HFFc6 (cell line): ENCODE measurements at places on chromosomes 3 and 15. TPM values are rescaled to one million over a fixed set of nuclear protein-coding genes. Genes with fewer than 3 reads are reported as not detected.
A peak's percentile ranks its signal among the peaks of the same experiment; 100 is the strongest.

Gene GOLGA8J
- total RNA-seq: not detected in 3 replicates

DNA sequence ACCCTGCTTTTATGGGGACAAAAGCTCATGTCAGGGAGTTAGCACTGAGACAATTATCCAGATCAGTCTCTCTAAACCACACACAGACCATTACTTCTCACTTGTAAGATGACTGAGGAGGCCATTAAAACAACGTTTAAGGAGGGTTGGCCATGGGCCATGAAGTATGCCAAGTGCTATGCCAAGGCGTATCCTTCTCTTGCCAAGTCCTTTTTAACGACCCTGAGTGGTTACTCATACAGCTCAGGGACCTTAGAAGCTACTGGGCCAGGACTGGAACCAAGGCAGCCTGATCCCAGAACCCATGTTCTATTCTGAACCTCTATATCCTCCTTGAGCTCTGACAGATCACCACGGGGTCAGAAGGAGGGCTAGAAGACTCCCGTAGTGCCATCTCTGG lies 50.0 kb downstream of the NMNAT3 start:
- DNase-seq: no peak
- H3K4me1 ChIP-seq: no peaks in the 10 kb centered on the region

- no peaks in the 10 kb centered on the region for H3K4me1 ChIP-seq
- no peak overlapping the region for H3K27ac ChIP-seq
- no peak for DNase-seq
- H3K27me3 ChIP-seq: peaks cover 14% of the 10 kb centered on the region; the same call in 1 of the 2 replicates
These were observed 39.2 kb upstream of the STRIT1 start for GRCh38 chr3:155332716-155333115.

Gene SAMMSON
- not detected in 3 replicates for total RNA-seq

GRCh38 chr3:73805435-73805834 lies 180.7 kb upstream of the PDZRN3 start:
- H3K27me3 ChIP-seq: no peaks in the 10 kb centered on the region; the same call in 1 of the 2 replicates
- no peak overlapping the region for H3K27ac ChIP-seq
- H3K36me3 ChIP-seq: no peaks in the 10 kb centered on the region
- peaks cover 24% of the 10 kb centered on the region for H3K4me1 ChIP-seq
- no peak for DNase-seq

- no peak for DNase-seq
- no peaks in the 10 kb centered on the region; the same call in 1 of the 2 replicates for H3K4me1 ChIP-seq
- no peaks in the 10 kb centered on the region for H3K27me3 ChIP-seq
- H3K4me3 ChIP-seq: no peak overlapping the region
These were observed 261.4 kb downstream of the CNTN3 start for GRCh38 chr3:74353039-74353438.

- peaks cover 1% of the 10 kb centered on the region; the same call in 1 of the 2 replicates for H3K27me3 ChIP-seq
- no peak overlapping the region for H3K27ac ChIP-seq
- no peak overlapping the region for H3K4me3 ChIP-seq
- DNase-seq: no peak
These were observed 126.5 kb upstream of the MITF start for GRCh38 chr3:69612791-69613190.

DNA sequence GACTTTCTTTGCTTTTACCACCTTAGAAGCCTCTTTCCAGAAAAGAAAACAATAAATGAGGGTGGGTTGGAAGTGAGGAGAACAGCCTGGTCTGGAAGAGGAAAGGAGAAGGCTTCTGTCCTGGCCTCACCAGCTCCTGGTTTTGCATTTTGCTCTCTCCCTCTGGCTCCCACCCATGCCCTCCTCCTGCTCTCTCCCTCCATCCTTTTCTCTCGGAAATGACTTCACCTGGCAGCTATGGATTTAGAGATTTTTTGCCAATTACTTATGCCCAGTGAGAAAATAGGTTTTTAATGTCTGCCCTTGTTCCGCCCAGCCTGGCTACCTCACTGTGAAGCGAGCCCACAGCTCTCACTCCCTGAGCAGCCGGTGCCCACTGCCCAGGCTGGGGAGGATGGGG lies 77.9 kb upstream of the NTRK3 start:
- H3K36me3 ChIP-seq: no peaks in the 10 kb centered on the region
- H3K4me3 ChIP-seq: peak overlapping the region; percentile 21; the same call in 1 of the 2 replicates
- DNase-seq: peak; percentile 60
- H3K27me3 ChIP-seq: no peaks in the 10 kb centered on the region; the same call in none of the 2 replicates
- H3K27ac ChIP-seq: peak overlapping the region; percentile 34

DNA sequence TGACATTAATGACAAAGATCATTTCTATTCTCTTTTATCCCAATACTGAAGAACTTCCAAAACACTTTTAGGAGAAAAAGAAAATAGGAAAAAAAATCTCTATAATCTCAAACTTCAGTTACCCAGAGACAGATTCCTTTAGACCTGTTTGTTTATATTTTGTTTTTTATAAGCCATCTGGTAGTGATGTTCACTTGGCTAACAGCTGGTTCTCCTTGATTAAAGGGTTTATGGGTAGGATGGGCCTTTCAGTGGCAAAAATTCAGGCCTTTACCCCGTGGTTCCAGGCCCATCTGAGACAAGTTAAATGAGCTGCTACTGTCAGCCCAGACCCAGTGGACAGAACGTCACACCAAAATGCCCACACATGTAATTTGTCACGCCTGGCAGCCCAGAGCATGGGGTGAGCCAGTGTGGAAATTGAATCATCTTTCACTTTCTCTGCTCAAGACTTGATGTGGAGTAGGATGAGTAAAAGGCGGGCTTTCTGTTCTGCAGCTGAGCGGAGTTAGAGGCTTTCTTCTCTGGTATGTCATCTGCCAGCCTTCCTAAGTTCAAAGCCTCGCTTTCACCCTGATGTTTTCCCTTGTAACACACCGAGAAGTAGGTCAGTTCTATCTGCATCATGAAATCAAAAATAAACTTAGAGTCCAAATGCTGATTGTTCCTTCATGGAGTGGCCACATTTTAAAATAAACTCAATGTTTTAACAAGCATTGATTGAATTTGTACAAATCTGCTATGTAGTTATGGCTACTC lies 62.5 kb upstream of the SKOR1 start:
- H3K27me3 ChIP-seq: peaks cover 1% of the 10 kb centered on the region
- peak; percentile 29 for DNase-seq
- H3K27ac ChIP-seq: peak overlapping the region; percentile 1; the same call in 1 of the 2 replicates

Gene CCR8
- not detected in 3 replicates for total RNA-seq

DNA sequence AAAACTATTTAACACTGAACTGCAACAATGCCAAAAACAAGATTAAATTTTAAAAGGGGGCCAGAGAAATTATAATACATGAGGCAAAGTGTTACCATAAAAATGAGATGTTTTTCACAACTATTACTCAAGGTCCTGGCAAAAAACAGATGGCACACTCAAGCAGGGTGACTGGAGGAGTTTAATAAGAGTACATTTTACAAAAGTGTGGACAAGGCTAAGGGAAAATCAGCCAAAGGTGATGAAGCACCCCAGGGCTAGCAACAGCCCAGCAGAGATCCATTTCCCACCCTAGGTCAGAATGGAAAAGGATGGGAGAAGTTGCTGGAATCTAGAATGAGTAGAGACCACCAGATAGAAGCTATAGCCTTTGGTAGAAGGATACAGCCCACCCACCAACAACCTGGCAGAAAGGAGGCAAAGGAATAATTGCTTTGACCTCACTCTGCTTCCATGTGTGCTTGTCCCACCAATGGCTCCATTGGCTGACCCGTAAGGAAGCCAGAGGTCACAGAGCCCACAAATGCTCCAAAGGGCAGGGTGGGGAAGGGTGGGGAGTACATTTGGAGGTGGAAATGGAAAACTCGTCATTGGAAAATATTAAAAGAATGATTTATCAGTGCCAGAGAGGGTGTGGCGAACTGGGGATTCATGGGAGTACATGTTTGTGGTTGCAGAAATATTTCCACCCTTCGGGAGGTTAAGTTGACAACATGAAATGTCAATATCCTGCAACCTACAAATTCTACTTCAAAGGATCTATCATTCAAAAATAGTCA lies 161.0 kb upstream of the UBE2E2 start:
- DNase-seq: no peak
- H3K4me3 ChIP-seq: no peak overlapping the region
- H3K36me3 ChIP-seq: peaks cover 4% of the 10 kb centered on the region; the same call in 1 of the 2 replicates
- H3K4me1 ChIP-seq: no peaks in the 10 kb centered on the region
- peaks cover 2% of the 10 kb centered on the region; the same call in 1 of the 2 replicates for H3K27me3 ChIP-seq

- H3K36me3 ChIP-seq: no peaks in the 10 kb centered on the region
- no peak overlapping the region for H3K27ac ChIP-seq
- H3K4me1 ChIP-seq: peaks cover 32% of the 10 kb centered on the region
- peak; percentile 8 for DNase-seq
- H3K4me3 ChIP-seq: no peak overlapping the region
These were observed 174.0 kb downstream of the SUCNR1 start for GRCh38 chr3:152047465-152047864.
